ENCODE measurements at places on chromosomes 11 and 22. TPM values are rescaled to one million over a fixed set of nuclear protein-coding genes. Genes with fewer than 3 reads are reported as not detected.

The LGALS12 gene
- total RNA-seq, result not detected

The PACS1 gene
- 72.8 TPM for total RNA-seq

The DCHS1 gene
- total RNA-seq, result 0.12 TPM

The INS gene
- total RNA-seq, result not detected

The P2RY2 gene
- total RNA-seq, result 9.5 TPM

The IL18BP gene
- 3.6 TPM for total RNA-seq

The OR52I2 gene
- total RNA-seq, result not detected

The PLEKHA7 gene
- total RNA-seq, result 19.2 TPM

The DEFB131B gene
- not detected for total RNA-seq

The INCENP gene
- 57.7 TPM for total RNA-seq

The WNT7B gene
- total RNA-seq, result 122 TPM

The GAL3ST3 gene
- not detected for total RNA-seq

The ZBTB16 gene
- total RNA-seq, result not detected

The LMNTD2 gene
- 3.0 TPM for total RNA-seq

The MS4A1 gene
- not detected for total RNA-seq

The THAP7 gene
- 27.8 TPM for total RNA-seq

The RPS13 gene
- 1,543 TPM for total RNA-seq

The SLN gene
- 0.50 TPM for total RNA-seq

The OR52E8 gene
- not detected for total RNA-seq

The OOSP4B gene
- total RNA-seq, result not detected

The OR51A7 gene
- not detected for total RNA-seq

The HBG1 gene
- total RNA-seq, result not detected

The FAR1 gene
- 53.9 TPM for total RNA-seq

The GUCY1A2 gene
- total RNA-seq, result 0.01 TPM

The SMTNL1 gene
- not detected for total RNA-seq

The HPX gene
- total RNA-seq, result 0.55 TPM

The CYP2D6 gene
- 0.54 TPM for total RNA-seq

The BMAL1 gene
- total RNA-seq, result 14.5 TPM

The OR5F1 gene
- not detected for total RNA-seq

The PAMR1 gene
- total RNA-seq, result not detected

The SYT7 gene
- total RNA-seq, result 1.1 TPM

The TMEM86A gene
- 0.31 TPM for total RNA-seq

The NPTXR gene
- 12.2 TPM for total RNA-seq

The TEAD1 gene
- 57.2 TPM for total RNA-seq

The MMP13 gene
- total RNA-seq, result not detected

The PGM2L1 gene
- 13.2 TPM for total RNA-seq

The MS4A15 gene
- not detected for total RNA-seq

The AMPD3 gene
- total RNA-seq, result 8.8 TPM

The LIF gene
- 46.4 TPM for total RNA-seq

The MRPL48 gene
- total RNA-seq, result 51.8 TPM

The YAP1 gene
- 40.7 TPM for total RNA-seq

The C11orf16 gene
- total RNA-seq, result not detected

The ACR gene
- total RNA-seq, result not detected

The TIMP3 gene
- 1.4 TPM for total RNA-seq

The CABP4 gene
- not detected for total RNA-seq

The KCNQ1OT1 gene
- total RNA-seq, result 0.07 TPM

The ABTB2 gene
- 26.3 TPM for total RNA-seq

The BACE1 gene
- 7.7 TPM for total RNA-seq

The P2RX6 gene
- 0.56 TPM for total RNA-seq

The NDUFS3 gene
- 94.0 TPM for total RNA-seq

The RASL10A gene
- 0.32 TPM for total RNA-seq

The PAX6 gene
- total RNA-seq, result 2.0 TPM

The KIAA1671 gene
- 9.9 TPM for total RNA-seq

The RIC3 gene
- total RNA-seq, result 0.95 TPM

The C1QTNF6 gene
- 7.9 TPM for total RNA-seq

The PRR33 gene
- total RNA-seq, result not detected

The RNH1 gene
- 170 TPM for total RNA-seq

The UCP3 gene
- 1.7 TPM for total RNA-seq

The ANO5 gene
- total RNA-seq, result 2.0 TPM

The ISX gene
- total RNA-seq, result not detected

All from A549 treated with CpdA at 1 μM for 4 hours (cell line).